Nephron progenitor cell (in vitro differentiated cells): ENCODE measurements at places on chromosomes 6 and 20.

GRCh38 chr6:10363911-10364310 is 51.0 kb downstream of the TFAP2A start:
- no peak for DNase-seq

- no peak for DNase-seq
Measured at GRCh38 chr20:10626896-10627295, 46.9 kb downstream of the JAG1 start.

DNA sequence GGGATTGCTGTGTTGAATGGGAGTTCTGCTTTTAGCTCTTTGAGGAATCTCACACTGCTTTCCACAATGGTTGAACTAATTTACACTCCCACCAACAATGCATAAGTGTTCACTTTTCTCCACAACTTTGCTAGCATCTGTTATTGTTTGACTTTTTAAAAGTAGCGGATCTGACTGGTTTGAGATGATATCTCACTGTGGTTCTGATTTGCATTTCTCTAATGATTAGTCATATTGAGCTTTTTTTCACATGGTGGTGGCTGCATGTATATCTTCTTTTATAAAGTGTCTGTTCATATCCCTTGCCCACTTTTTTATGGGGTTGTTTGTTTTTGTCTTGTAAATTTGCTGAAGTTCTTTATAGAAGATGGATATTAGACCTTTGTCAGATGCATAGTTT is 588.3 kb upstream of the ADGRB3 start:
- DNase-seq = no peak

DNA sequence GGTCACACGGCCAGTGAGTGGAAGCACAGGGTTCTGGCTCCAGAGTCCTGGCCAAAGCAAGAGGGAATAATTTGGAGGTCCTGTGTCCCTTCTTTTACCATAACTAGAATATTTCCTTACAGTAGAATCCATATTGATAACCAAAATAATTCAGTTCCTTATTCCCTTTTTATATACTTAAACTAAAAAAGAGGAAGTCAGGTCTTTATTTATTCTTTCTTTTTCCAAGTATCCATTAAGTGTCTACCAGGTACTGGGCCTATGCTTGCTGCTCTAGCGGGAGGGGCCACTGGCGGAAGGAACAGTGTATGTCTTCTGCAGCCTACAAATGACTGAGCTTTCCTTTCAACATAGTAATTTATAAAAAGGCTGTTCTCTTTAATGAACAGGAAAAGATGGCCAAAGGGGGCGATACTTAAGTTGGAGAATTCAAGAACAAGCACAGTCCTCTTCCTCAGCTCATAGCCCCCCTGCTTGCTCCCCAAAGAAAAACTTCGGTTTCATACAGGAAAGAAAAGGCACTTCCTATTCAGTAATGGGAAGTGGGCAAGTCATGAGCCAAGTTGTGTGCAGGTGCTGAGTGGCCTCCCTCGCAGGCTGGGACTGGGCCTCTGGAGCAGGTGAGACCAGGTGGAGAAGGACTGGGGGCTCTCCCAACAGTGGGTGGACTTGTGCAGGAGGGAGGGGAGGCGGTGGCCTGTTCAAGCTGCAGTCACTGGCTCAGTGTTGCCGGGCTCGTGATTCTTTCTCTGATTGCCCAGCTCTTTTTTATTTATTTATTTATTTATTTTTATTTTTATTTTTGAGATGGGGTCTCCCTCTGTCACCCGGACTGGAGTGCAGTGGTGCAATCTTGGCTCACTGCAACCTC is 110.9 kb downstream of the ARMC2 start:
- no peak for DNase-seq

GRCh38 chr6:166766769-166767168 is 139.7 kb upstream of the RPS6KA2 start:
- DNase-seq = no peak

- no peak for DNase-seq
Measured at GRCh38 chr6:112443179-112444065, 96.3 kb downstream of the RFPL4B start.

GRCh38 chr6:166168616-166169548 is 1.2 kb upstream of the TBXT start:
- DNase-seq = peak; percentile 38

DNA sequence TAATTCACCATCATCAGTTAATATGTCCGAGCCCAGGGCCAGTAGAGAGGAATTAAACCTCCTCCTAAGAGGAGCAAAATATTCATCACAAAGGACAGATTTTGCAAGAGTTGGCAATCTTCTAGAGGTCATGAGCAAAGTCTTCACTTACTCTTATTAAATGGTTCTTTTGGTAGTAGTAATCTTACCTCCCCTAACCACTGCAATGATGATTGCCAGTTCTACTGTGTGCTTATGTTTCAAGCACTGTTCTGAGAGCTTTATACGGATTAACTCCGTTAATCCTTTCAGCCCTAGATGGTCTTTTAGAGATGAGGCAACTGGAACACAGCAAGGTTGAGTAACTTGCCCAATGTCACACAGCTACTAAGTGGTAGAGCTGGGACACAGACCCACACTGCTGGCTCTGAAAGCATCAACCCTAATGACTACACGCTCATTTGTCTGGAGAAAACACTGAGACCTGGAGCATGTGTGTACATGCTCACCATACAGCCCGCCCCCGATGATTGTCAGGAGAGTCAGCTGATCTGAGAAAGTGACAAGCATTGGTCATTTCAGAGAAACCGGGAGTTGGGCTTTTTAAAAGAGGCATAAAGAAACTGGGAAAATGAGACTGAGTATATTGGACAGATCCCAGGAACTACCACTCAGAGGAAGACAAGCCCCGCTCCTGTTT is 276.0 kb downstream of the NRN1 start:
- no peak for DNase-seq
